ENCODE measurements at places on chromosomes 11 and 22.

GRCh38 chr11:104522123-104522522, 358.2 kb upstream of the PDGFD start:
- DNase-seq, result no peak

DNA sequence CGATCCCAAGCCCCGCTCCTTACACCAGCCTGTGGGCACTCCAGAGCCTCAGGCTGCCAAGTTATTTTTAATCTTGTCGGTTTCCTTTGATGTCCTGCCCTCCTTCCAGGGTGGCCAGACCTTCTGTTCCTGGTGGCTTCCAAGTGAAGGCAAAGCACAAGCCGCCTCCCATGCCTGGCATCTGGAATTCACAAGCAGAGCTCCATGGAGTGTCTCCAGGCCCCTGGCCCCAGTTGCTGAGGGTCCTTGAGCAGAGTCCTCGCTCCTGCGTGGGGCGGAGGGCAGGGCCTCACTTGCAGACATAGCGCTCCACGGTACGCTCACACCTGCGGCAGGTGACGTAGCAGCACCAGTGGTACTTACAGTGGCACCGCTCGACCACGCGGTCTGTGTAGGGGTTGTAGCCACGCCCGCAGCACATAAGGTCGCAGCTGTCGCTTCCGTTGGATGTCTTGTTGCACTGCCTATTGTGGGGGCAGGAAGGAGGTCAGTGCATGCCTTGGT, 19.5 kb downstream of the WNT11 start:
- no peak for DNase-seq

DNA sequence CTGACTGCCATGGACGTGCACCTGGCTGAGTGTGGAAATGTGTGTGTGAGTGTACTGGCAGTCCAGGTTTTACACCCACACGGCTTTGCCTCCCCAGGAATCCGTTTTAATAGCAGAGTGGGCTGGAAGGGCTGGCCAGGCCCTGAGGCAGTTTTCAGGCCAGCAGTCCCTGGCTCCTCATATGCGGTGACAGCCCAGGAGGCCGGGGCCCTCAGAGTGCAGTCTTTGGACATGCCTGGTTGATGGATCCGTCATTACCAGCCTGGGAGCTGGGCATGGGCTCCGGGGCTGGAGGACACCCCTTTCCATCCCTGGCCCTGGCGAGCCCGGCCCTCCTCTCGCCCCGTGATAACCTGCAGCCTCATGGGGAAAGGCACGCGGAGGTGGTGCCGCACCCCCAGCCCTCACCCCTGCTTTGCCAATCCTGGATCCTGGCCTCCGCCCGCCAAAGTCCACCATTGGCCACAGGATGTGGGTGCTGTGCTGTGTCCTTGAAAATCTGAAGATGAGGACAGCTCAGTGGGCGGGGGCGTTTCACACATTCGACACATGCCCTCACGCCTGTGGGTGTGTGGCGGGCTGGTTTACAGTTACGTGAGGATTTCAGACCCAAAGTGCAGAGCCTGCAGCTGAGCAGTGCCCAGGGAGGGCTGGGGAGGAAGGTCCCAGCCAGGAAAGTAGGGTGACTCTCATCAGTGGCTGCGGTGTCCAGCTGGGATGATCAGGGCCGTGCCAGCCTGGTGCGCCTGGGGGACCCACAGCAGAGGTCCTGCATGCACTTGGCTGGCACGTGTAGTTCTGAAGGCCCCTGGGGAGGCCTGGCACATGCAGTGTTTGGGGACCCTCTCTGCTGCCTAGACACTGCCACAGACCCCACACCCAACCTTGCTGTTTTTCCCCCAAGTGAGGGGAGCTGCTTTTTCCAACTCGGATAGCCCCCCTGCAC, 55.1 kb downstream of the RTN4R start:
- no peak for DNase-seq

- no peak for DNase-seq
These were observed 3.3 kb upstream of the GRK2 start for GRCh38 chr11:67262731-67263675.

DNA sequence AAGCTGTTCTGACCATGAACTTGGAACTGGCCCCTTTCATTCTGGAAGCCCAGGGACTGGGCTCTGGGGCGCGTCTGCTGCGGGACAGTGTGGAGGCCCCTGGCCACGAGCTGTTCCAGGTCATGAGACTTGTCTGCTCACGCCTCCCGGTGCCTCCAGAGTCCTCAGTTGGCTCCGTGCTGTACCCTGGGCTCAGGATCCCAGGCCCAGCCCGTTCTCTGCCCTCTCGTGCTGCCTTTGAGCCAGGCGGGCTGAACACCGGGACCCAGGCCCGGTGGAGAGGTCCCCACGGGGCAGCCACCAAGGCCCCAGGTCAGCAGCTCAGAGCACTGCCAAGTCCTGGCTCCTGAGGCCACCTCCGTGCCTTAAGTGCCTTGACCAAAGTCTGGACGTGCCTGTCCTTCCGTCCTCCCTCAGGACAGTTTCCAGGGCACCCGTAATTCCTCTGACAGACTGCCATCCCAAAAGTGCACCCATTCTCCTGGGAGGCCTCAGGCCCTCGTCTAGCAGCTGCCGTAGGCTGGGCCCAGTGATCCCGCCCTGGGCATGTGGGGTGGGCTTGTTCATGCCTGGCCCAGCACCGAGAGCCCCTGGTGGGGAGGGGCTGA, 36.3 kb upstream of the PPARA start:
- DNase-seq, result no peak

GRCh38 chr22:43330178-43331068, 12.7 kb downstream of the SCUBE1 start:
- DNase-seq, result no peak

DNA sequence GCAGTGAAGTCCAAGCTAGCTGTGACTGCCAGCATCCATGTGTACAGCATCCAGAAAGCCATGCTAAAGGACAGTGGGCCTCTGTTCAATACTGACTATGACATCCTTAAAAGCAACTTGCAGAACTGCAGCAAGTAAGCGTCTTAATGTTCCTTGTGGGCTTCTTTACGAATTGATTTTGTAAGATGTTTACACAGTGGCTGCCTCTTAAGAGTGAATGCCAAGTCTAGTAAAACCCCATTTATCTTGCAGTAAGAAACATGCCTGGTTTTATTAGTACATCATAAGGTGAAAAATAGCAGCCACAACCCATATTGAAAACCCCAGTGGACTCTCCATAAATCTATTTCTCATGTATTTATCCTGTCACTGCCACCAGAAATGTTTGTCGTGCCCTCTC, 20.5 kb downstream of the POLD3 start:
- no peak for DNase-seq

DNA sequence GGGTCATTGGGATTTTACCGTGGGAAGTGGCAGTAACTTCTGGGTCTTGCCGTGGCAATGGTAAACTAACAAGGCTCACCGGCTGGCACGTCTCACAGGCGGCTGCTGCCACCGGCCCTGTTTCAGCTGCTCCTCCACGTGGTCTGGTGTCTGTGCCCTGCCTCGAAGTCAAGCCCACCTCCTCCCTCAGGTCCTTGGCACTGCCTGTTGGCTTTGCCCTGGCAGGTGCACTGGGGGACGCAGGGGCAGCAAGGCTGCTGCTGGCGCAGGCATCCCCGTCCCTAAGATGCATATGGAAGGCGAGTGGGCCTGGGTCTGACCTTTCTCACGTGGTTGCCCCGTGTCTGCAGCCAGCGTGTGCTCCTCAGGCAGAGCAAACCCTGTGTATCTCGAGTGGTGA, 783.6 kb downstream of the BRD1 start:
- DNase-seq, result no peak

- no peak for DNase-seq
These were observed 22.9 kb upstream of the APOA1 start for GRCh38 chr11:116860303-116860702.

DNA sequence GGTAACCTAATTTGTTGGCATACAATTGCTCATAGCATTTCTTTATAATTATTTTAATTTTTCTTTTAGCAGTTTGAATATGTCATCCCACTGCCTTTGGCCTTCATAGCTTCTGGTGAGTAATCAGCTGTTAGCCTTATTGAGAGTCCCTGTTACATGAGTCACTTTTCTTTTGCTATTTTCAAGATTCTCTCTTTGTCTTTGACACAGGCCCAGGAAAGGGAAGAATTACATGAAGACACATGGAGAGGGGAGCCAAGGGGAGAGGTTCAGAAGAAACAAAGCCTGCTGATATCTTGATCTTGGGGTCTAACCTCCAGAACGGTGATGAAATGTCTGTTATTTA, 418.2 kb downstream of the METTL15 start:
- DNase-seq, result no peak

DNA sequence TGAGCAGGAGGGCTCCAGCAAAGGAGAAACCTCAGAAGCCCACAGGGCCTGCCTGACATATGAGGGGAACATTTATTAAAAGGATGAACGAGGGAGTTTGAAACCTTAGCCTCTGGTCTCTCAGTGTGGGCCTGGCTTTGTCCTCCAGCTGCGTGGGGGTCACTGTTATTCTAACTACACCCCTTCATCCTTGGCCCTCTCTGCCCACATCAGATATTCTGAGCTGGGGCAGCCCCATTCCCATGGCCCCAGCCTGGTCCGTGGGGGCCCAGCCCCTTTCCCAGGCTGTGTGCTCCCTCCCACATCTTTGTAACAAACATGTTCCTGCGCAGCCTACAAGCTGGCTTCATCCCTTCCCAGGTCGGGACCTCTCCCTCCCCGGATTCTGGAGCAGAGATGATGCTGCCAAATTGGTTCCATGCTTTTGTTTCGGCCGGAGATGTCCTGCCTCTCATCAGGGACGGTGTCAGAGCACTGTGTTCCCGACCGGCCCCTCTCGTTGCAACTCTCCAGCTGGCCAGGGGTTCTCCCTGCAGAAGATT, 4.0 kb downstream of the FXYD6 start:
- no peak for DNase-seq

DNA sequence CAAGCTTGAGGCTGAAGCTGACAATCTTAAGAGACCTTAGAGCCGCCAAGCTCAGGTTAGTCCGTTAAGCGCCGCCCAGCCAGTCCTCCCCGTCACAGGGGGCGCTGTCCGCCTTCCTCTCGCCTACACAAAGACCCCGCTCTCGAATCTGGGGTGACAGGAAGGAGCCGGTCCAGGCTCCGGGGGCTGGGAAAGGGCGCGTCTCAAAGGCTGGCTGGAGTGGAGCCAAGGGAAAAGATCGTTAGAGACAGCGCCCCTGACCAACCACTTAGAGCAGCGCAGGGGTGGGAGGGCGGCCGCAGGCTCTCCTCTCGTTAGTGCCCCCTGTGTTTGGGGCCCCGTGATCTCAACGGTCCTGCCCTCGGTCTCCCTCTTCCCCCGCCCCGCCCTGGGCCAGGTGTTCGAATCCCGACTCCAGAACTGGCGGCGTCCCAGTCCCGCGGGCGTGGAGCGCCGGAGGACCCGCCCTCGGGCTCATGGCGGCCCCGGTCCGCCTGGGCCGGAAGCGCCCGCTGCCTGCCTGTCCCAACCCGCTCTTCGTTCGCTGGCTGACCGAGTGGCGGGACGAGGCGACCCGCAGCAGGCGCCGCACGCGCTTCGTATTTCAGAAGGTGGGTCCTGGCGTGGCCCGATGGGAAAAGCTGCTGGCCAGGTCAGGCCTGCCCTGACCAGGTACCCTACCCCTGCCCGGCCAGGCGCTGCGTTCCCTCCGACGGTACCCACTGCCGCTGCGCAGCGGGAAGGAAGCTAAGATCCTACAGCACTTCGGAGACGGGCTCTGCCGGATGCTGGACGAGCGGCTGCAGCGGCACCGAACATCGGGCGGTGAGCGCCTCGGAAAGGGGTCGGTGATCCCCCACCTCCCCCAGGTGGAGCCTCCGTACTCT, at the start of gene MUS81:
Gene MUS81 (plus strand): TSS at position 156 of the 887 bp plus-strand sequence. CDS start 321 bp downstream, at position 477.
- DNase-seq, result peak; percentile 43

- no peak for DNase-seq
These were observed 6.7 kb downstream of the IL18 start for GRCh38 chr11:112156956-112157766.

- no peak for DNase-seq
These were observed 30.7 kb downstream of the ELFN2 start for GRCh38 chr22:37396488-37397084.

GRCh38 chr22:30742291-30743256, 47.9 kb downstream of the OSBP2 start:
- DNase-seq, result no peak

DNA sequence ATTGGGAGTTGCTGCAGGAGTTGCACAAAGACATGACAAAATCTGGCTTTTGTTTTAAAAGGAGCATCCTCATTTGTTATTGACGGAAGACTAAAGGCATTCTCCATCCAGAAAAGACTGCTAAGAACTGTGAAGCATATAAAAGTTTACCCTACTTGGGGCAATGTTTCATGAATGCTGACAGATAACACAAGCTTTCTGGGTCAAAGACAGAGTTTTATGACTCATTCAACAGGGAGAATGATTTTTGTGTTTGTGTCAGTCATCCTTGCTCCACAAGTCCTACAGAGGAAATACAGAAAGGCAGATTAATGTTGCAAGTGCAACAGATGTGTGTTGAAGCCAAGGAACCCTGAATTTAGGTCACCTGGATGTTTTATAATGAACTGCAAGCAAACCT, 2.5 kb downstream of the GLYATL1 start:
- no peak for DNase-seq

GRCh38 chr11:1557904-1558774, 13.9 kb downstream of the DUSP8 start:
- DNase-seq, result peak; percentile 56

- DNase-seq, result no peak
These were observed 15.9 kb downstream of the NEAT1 start for GRCh38 chr11:65438257-65439151.

- DNase-seq, result no peak
These were observed 13.6 kb upstream of the RNH1 start for GRCh38 chr11:520428-521176.

DNA sequence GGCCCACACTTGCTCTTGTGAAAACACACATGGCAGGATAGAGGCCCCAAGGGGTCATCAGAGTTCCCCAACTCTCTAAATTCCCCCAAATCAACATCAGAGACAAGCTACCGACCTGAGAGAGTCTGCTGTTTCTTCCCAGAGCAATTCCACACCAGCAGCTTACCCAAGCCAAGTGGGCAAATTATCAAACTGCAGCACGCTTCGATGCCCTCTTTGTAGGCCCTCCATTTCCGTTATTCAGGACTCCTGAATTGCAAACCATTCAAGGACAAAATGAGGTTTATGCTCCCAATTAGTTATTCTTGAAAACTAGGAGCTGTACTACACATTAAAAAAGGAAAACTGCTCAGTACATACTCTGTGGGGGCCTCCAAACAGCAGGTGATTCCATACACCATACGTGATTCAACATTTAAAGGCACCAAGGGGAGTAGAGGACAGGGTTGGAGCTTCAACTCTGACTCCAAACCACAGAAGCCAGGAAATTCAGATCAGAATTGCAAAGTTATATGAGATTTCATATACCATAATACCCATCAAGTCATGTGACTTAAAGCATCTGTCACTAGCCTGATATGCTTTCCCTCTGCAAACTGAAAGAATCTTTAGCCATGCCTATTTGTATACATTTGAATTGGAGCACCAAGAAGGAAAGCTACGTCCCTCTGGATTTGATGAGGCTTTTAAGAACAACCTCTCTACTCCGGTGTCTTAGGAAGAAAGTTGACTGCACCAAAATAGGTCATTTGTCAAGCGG, 234.8 kb downstream of the CADM1 start:
- peak; percentile 54 for DNase-seq

DNA sequence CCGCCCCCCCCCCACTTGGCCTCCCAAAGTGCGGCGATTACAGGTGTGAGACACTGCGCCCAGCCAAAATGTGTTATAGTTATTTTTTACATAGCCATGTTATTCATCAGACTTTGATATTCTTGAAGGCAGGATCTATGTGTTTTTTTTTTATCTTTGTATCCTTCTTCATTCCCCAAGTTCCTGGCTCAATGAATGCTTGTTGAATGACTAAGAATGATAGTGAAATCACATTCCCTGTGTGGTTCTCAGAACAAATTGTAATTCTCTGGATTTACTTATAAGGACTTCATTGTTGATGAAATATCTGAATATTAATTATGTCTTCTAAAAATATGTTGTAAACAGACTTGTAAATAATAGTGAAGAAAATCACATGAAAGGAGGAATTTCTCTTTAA, 33.5 kb downstream of the MMP7 start:
- DNase-seq, result no peak

- DNase-seq, result no peak
These were observed 17.0 kb downstream of the XRCC6 start for GRCh38 chr22:41638124-41638523.

Data from C1 segment of cervical spinal cord (tissue), 14 donors.